Esophagus muscularis mucosa (tissue), 4 donors: ENCODE measurements at places on chromosomes 3 and 15. TPM values are rescaled to one million over a fixed set of nuclear protein-coding genes. Genes with fewer than 3 reads are reported as not detected.

TIGIT gene
- total RNA-seq = not detected

TGM5 gene
- 0.91 TPM for total RNA-seq

- H3K4me3 ChIP-seq = no peak overlapping the region
- no peak overlapping the region for H3K27ac ChIP-seq
- no peak for DNase-seq
- H3K36me3 ChIP-seq = no peaks in the 10 kb centered on the region
- peaks cover 17% of the 10 kb centered on the region for H3K4me1 ChIP-seq
Measured at GRCh38 chr15:57189466-57189865, 186.8 kb upstream of the CGNL1 start.

DNA sequence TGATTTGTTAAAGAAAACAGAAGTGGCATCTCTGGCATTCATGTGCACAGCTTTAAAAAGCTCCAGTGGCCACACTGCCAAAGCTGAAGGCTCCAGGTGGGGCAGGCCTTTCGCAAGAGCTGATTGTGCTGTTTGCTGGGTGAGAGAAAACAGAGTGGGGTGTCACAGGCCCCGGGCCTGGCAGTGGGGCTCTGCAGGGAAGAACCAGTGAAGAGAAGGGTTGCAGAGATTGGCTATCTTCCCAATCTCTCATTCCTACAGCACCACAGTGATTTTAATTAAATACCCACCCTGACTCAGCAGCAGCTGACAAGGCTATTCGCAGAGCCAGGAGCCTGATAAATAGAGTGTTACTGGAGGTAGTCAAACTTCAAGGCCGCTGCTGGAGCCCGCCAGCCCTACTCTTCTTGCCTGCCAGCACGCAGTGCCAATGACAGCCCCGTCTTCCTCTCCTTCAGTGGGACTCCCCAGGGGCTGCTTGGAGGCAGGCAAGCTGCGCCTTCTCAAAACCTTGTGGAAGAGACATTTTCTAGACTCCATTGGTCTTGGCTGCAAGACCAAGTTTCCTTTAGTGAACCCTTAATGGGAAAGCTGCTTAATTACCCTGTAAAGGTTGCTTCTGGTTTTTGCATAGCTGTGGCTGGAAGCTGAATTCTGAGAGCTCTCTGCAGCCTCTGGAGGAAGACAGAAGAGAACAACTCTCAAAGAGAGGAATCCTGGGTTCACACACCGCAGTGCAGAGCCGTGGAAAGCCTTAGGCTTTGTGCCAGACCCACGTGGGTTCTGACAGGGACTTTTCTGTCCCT, 225.8 kb upstream of the SLCO3A1 start:
- no peak for DNase-seq
- no peaks in the 10 kb centered on the region for H3K36me3 ChIP-seq
- peak overlapping the region; percentile 47 for H3K27ac ChIP-seq
- no peak overlapping the region for H3K4me3 ChIP-seq

DNA sequence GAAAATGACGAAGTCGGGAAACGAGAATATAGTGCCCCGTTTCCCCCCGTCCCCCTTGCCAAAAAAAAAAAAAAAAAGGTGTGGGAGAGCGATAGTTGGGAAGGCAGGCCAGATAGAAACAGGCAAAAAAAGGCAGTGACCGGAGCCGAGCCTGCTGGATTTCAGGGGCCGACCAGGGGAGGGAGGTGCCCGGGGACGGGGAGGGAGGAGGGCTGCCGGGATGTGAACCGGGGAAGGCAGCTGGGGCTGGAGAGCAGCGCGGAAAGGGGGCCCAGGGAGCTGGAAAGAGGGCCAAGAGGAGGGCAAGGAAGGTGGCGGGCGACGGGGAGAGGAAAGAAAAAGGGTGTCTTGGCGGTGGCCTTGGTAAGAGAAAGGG, 837 bp downstream of the LRRN1 start:
- peak overlapping the region; percentile 57 for H3K27ac ChIP-seq
- peak overlapping the region; percentile 58 for H3K4me3 ChIP-seq
- peaks cover 19% of the 10 kb centered on the region for H3K4me1 ChIP-seq
- no peak for DNase-seq
- peaks cover 23% of the 10 kb centered on the region for H3K27me3 ChIP-seq
